ENCODE measurements at places on chromosomes 16 and 17.

DNA sequence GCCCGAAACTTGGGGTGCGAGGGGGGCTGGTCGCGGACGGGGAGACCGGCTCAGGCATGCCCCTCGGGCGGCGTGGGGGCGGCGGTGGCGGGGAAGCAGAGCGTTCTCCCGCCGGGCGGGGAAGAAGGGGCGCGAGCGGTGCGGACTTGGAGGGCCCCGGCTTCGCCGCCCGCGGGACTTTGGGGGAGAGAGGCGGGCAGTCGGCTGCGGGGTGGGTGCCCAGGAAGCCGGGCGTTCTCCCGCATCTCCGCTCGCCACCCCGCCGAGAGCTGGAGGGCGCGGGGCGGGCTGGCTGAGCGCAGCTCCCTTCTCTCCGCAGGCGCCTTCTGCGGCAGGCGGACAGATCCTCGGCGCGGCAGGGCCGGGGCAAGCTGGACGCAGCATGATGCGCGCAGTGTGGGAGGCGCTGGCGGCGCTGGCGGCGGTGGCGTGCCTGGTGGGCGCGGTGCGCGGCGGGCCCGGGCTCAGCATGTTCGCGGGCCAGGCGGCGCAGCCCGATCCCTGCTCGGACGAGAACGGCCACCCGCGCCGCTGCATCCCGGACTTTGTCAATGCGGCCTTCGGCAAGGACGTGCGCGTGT, 772 bp downstream of the NTN1 start:
- DNase-seq, result no peak

GRCh38 chr16:81629034-81629802, 149.9 kb upstream of the PLCG2 start:
- no peak for DNase-seq

DNA sequence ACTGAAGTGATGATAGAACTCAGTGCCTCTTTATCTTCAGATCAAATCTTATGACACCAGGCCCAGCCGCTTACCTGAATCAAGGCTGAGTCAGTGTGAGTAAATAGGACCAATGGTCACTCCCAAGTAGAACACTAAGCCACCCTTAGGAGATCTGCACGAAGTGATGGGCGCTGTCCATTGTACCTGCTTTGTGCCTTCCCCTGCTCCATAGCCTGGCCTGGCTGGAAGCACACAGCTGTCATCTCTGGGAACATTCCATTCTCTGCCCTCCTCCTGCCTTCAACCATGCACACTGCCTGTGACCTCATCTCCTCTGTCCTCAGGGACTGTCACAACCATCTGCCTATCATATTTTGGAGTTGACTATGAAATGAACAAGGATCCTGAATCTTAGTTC, 279.5 kb upstream of the ASIC2 start:
- DNase-seq, result no peak

DNA sequence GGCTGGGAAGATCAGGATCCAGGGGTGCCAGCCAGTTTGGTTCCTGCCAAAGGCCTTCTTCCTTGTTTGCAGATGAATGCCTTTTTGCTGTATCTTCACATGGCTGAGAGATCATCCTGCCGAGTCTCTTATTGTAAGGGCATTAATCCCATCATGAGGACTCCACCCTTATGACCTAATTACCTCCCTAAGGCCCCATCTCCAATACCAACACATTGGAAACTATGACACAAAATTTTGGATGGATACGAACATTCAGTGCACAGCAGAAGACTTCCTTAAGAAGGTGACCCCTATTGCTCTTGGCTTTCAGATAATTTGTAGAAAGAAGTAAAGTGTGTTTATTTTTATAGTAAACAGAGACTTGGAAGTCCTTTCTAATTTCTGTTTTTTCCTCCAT, 1164.7 kb upstream of the CDH8 start:
- DNase-seq, result no peak

GRCh38 chr16:50573279-50573678, 25.1 kb downstream of the NKD1 start:
- DNase-seq, result no peak

- DNase-seq, result no peak
Measured at GRCh38 chr17:80363120-80363515, 51.8 kb upstream of the ENDOV start.

DNA sequence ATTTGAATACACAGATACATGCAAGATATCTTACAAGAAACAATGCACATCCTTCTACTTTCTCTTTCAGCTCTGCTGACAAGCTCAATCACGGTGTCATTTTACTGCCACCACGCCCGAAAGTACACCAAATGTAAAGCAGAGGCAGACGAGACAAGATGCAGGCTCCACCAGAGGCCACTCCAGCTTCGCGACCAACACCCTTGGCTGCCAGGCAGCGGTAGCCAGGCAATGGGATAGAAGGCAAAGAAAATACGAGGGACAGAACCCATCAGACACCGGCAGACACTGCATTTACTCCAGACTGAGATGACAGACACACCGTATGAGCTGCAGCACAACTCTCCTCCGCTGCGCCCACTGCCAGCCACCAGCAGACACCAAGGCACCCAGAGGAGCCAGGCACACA, 41.0 kb downstream of the USP22 start:
- DNase-seq, result no peak

GRCh38 chr16:57341062-57341440, 17.5 kb upstream of the CCL22 start:
- DNase-seq, result no peak

DNA sequence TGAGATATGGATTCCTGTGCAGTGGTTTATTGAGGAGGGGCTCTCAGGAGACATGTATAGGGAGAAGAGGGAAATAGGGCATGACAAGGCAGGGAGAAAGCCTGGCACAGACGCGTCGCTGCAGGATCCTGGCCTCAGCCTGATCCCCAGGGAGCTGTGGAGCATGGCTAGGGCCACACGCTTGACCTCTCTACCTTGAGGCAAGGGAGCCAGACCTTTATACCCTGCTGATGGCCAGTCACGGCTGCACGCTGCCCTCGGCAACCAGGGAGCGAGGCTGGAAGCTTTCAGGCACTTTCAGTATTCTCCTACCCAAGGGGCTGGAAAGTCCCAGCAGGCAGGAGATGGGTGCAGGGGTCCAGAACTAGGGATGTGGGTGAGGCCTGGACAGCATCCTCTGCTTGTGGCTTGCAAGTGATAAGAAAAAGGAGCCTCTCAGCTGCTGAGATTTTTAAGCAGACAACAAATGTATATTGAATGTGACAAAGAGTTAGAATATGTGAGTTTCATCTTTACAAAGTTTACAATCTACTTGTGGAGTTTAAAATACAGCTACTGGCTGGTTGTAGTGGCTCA, 10.0 kb upstream of the KLHL36 start:
- no peak for DNase-seq

DNA sequence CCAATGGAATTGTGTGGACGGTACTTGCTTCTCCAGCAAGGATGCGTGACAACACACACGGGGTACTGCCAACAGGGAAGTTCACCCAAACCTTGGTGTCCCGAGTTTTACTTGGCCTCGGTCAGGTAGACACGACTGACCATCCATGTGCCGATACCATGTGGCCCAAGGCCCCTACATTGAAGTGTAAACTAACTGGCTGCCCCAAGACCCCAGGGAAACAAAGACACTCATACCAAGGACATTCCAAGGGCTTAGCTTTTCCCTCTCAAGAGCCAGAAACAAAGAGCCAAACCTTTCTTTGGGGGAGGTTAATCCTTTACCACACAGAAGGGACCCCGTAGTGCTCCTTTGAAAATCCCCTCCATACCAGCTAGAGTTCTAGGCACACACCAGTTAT, 215.9 kb upstream of the TNRC6C start:
- no peak for DNase-seq

GRCh38 chr17:17081304-17081940, 39.2 kb downstream of the MPRIP start:
- no peak for DNase-seq

GRCh38 chr16:57941016-57941664, 29.8 kb downstream of the CNGB1 start:
- DNase-seq, result no peak

DNA sequence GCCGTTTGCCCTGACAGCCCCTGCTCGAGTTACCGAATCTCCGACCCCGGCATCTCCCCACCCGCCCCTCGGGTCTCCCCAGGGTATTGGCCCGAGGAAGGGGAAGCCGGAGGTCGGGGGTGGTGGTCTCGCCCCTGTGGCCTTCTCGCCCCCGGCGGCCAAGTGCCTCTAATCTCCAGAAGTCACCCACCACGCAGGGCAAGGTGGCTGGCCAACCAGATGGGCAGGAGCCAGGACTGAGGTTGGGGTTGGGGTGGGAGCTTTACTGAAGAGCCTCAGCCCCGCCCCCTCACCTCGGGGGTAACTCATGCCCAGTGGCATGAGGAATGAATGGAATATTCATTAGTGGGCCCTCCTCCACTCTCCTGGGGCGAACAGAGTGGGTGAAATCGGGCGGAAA, 637 bp downstream of the DHRS11 start:
- DNase-seq, result no peak

DNA sequence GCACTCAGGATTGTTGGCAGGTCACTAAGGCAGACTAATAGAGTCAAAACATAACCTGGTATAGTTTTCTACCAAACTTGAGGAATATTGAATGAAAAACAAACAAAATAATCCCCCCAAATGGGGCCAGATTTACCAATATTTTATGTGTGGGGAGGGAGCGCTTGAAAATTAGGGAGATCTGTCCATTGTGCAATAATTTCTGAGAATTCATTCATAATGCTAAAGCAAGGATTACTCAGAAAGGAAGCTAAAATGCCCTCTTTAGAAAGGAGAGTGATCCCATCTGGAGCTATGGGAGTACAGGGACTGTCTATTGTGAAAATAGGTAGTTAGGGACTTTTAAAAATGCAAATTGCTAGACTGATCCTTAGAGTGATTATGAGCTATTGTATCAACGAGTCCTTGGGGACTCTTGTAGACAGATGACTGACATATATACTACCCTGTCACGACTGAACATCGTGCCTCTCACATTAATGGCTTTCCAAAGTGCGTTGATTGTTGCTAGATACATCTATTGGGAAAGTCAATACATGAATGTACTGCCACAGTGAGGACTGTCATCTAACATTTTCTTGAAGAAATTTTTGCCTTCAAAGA, 193.6 kb downstream of the AATF start:
- DNase-seq, result no peak

DNA sequence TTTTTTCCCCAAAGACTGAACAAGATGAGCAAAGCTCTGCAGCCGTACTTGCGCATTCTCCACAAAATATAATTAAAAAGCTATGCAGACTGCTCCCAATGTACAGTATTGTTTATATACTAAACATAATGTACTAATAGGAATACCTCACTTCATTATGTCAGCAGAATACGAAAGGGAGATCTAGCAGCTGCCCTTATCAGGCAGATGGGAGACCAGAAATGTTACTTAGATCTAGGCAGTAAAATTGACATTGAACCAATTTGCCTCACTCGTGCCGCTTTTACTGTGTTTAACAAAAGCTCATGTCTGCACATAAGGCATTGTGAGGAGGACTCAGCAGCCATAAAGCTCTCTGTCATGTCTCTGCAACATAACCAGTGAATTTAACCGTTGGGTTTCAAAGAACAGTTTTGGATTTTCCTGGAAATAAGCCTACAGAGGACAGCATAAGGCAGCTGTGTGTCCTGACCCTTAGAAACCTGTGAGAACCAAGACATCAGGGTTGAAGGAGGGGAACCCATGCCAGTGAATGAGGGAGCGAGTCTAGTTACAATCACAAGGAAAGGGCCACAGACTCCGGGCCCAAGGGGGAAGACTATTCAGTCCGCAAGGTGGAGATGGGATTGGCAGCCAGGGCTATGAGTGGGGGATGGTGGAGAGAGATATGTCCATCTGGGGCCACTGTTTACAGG, 71.4 kb downstream of the GNAO1 start:
- DNase-seq, result no peak

GRCh38 chr16:83305092-83305491, 502.7 kb upstream of the HSBP1 start:
- no peak for DNase-seq

GRCh38 chr17:8667421-8667820, 36.9 kb upstream of the MYH10 start:
- DNase-seq, result no peak

DNA sequence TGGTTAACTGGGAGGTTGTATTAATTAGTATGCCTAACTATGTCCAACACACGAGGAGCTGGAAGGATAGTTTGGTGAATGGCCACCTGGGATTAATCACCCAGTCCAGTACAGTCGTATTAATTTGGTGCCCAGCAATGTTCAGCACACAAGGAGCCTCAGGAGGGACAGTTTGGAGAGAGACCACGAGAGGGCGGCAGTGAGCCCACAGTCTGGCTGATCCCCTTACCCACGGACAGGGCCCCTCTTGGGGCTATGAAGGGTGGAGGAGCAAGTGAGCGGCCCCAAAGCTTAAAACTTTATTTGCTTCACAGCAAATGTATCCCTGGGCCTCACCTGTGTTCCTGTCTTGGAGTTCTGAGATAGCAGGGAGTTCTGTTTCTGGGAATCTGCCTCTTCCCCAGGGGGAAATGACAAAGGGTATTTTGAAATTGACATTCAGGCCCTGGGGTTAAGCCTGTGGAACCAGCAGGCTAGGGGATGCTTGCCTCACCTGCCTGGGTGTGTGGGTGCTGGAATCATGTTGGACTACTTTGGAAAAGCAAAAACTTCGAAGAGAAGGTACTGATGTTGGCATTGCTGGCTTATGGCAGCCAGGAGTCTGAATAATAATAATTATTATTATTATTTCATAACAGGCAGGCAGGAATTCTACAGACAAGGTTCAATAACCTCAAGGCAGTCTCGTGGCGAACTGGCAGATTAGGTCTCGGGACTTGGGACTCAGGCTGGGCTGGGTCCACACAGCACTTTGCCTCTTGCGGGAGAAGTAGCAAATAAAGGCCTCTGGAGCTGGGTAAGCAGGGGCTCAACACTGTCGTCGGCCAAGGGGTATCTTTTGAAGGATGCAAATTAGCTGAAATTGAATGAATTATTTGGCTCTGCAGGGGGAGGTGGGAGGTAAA, 227.6 kb upstream of the ASIC2 start:
- DNase-seq, result no peak

DNA sequence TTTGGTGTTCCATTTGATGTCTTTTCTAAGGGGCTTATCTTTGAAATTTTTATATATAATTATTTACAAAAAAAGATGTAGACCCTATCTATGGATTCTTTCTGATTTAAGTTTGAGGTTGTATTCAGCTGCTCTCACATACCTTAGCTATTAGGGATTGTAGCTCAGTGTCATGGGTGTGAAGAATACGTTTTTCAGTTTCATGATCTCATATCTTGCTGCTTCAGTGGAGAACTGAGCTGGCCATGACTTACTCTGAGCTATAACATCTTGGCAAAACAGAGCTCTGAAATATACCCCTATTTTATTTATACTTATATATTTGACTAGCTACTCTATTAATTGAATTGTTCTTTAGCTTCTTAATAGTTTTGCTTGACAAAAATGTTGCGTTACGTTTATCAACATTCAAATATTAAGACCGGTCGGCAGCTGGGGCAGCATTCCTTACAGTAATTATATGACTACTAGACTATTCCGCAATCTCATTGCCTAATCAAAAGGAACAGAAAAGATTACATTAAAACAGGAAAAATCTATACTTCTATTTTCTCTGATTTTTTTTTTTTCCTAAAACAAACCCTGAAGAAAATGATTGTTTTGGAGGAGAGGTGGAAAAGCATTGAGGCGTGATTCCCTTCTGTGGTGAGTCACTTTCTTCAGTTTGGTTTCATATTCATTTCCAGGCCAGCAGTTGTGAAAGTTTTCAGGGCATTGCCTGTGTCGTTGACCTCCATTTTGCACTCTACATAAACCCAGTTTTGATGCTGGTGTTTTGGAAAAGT, 24.1 kb upstream of the KRT24 start:
- DNase-seq, result no peak

GRCh38 chr16:89431630-89432029, 58.7 kb downstream of the ANKRD11 start:
- no peak for DNase-seq

GRCh38 chr16:75624921-75625334, 1.8 kb upstream of the ADAT1 start:
- DNase-seq, result no peak

Data from cortex of kidney (tissue), 1 donor.